CD4-positive, alpha-beta memory T cell (primary cell): ENCODE measurements at places on chromosomes 12 and 14.

DNA sequence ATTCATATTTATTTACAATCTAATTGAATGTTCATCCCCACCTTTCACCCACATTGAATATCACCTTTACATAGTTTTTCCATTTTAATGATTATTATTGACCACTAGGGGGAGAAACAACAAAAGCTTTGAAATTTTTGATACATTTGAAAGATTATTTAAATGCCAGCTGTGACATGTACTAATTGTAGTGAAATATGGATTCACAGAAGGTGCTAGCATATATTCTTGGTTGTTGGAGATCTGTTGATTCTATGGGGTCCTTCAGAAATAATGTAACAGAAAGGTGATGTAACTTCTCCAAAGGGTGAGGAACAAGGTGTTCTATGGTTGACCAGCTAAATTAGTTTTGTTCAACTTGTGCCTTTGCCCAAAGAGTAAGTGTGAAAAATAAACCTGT, 22.4 kb upstream of the GPR33 start:
- DNase-seq, result peak; percentile 16

DNA sequence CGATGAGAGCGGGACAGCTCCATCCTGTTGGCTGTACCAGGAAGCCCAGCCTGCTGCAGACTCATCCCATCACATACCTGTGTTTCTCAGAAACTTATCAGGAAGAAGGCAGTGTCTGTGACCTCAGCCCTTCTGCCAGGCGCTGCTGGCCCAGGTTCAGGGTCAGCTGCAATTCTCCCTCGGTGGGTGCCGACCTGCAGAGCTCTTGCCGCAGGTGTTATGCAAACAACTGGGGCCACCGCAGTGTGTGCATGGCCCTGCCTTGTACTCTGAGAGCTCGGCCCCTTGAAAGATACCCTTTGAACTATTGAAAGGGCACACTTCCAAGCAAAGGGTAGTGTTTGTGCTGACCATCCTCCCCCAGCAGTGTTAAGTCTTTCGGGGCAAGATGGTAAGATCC, 322.2 kb upstream of the DIO3 start:
- no peak for DNase-seq

- DNase-seq, result no peak
These were observed 16.1 kb upstream of the HDAC7 start for GRCh38 chr12:47835831-47836155.

DNA sequence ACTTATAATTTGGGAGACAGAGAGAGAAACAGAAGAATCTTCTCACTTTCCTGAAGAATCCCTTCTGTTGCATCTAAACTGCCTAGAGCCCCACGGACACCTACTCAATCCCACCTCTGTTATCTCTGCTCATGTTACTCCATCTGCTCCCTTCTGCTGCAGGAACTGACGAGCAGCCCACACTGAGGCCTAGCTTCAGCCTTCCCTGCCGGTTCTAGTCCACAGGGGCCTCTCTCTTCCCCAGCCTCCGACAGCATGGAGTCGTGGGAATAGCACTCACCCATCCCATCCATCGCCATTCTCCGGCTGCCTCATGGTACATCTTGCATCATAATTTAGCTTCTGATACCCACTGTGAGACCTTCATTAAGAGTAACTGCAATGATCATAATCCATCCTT, 4.0 kb downstream of the RAB15 start:
- DNase-seq, result no peak

GRCh38 chr12:65432114-65432513, 153.6 kb downstream of the MSRB3 start:
- no peak for DNase-seq

GRCh38 chr12:112937741-112938719, at the start of gene OAS3:
Gene OAS3 (plus strand): TSS chr12:112938474. CDS start chr12:112938531, 57 bp downstream.
- peak; percentile 75 for DNase-seq

GRCh38 chr12:12511021-12511783, 51.5 kb downstream of the DUSP16 start:
- no peak for DNase-seq

DNA sequence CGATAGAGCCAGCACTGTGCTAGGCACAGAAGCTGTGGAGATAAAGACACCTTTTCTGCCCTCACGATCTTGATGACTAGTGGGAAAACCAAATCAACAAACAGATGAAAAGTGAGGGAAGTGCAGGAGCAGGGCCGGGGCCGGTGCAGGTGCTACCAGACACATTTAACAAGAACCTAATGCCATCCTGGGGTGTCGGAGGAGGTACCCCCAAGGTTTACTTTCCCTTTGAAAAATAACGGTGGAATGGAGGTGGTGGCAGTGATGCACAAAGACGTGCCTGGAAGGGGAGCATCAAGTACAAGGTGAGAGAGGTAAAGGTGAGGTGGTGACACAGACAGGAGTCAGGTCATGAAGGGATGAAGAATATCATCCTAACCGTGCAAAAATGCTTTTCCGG, 22.1 kb downstream of the SLC6A13 start:
- DNase-seq, result no peak

DNA sequence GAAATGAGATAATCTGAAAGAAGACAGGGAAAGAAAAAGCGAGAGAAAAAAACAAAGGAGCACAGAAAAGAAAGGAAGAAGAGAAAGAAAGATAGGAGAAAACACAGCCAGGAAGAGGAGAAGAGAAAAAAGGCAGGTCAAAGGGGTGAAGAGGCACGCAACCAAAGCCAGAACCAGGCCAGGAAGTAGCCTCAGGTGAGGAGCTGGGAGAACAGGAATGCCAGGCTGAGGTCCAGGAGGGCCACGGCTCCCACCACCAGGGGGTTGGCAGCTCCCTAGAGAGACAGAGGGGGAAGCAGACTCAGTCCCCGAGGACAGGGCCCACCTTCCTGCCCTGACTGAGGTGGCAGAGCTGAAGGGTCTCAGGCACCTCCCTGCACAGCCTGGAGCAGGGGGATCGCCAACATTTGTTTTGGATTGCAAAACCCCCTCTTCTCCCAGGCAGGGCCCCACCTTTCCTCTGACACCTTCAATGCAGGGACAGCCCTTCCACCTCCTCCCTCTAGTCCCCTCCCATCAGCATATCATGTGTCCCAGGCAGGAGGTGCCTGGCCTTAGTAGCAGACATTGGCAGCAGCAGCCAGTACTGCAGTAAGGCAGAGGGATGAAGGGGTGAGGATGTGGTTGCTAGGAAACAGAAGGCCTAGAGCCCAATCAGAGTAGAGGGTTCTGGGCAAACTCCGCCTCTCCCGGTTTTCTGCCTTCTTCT, 2.0 kb upstream of the AP1G2 start:
- DNase-seq, result no peak

- no peak for DNase-seq
These were observed 8.4 kb downstream of the TMEM19 start for GRCh38 chr12:71694099-71694820.

GRCh38 chr14:74852922-74853530, 22.9 kb downstream of the PROX2 start:
- DNase-seq, result no peak

GRCh38 chr12:128991716-128992115, 138.4 kb downstream of the GLT1D1 start:
- DNase-seq, result no peak
